D341Med (cell line): ENCODE measurements at places on chromosomes 16 and 17.

- DNase-seq = no peak
These were observed 24.0 kb downstream of the CREBBP start for GRCh38 chr16:3856367-3857141.

DNA sequence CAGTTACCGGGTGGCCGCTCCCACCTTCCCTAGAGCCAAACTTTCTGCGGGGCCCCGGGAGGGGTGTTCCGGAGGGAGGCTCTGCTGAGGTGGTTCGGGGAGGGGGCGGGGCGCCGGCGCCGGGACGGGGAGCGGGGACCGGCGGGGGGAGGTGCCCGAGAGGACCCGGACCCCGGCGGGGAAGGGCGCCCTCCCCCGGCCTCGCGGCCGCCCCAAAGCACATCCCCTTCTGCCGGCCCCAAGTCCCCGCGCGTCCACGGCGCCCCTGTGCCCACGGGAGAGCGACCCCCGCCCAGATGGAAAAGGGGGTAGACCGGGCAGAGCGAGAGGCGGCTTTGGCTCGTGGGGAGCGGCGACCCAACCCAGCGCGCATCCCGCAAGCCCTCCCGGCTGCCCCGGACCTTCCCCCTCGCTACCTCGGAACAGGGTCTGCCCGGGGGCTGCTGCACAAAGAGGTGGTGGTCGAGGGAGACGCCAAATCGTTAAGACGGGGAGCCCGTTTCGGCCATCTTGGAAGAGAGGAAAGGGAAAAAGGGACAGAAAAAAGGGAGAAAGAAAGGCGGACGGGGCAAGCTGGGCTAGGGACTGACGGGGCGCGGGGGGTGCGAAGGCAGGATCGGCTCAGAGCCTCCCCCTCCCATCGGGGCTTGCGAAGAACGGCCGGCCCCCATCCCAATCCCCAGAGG lies 530 bp downstream of the PCGF2 start:
- peak; percentile 87 for DNase-seq

DNA sequence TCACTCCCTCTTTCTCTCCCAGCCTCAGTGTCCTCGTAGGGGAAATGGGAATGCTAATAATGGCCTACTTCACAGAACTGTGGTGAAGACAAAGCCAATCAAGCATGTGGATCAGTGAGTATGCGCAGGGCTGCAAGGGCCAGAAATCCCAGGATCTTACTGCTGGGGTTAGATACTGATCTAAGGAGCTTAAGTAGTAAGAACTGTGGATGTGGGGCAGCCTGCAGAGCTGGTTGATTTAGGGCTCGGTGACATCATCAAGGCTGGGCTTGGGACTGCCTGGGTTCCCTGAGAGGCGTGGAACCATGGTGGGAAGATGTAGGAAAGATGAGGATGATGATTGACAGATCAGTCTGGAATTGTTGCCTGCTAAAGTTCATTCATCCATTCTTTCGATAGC lies 25.6 kb downstream of the GOSR2 start:
- no peak for DNase-seq

- no peak for DNase-seq
These were observed 4.7 kb upstream of the ADGRG3 start for GRCh38 chr16:57663436-57663835.

GRCh38 chr17:69375229-69375628 lies 39.3 kb upstream of the MAP2K6 start:
- no peak for DNase-seq

- no peak for DNase-seq
These were observed 16.4 kb downstream of the LYRM1 start for GRCh38 chr16:20916942-20917341.

DNA sequence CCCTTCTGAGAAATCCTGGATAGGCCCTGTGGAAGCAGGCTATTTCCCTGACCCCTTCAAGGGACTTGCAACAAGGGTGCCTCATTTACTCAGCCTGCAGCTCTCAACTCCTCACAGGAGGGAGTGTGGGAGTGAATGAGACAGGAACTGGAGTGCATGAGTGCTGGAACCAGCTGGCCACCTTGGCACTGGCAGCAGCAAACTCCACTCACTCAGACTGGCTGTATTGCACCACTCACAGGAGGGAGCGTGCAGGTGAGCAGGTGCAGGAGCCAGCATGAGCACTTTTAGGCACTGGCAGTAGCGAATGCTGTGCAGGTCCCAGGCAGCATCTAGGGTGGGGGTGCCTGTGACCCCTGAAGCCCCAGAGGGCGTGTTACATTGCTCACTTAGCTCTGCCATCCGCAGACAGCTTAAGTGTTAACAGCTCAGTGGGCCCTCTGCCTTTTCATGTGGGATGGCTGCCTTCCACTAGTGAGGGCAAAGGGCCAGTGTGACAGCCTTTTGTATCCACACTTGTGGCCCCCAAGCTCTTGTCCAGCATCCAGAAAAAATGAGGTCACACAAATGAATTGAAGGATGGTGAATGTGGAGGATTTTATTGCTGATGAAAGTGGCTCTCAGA lies 11.0 kb upstream of the ZNHIT3 start:
- DNase-seq = no peak

DNA sequence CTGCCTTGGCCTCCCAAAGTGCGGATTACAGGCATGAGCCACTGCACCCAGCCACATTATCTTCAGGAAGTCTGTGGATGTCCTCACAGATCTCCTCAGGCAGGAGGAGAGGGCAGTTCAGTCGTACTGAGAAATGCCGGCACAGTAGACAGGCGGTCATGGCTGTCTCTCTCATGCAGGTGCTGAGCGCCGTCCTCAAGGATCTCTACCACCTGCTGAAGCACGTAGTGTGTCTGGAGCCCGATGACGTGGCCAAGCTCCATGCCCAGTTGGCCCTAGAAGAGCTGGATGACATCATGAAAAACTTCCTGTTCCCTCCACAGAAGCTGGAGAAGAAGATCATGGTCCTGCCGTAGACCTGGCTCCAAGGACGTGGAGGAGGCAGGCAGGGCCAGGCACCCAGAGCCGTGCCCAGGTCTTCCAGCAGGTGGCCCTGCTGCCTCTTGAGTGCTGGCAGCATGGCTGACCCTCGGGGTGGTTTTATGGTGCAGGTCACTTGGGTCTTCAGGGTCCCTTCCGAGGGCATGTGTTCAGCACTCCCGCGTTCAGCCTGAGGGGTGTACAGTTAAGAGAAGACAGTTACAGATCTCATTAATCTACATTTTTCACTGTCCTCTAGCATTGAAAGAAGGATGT lies 22.0 kb upstream of the HAS3 start:
- no peak for DNase-seq

DNA sequence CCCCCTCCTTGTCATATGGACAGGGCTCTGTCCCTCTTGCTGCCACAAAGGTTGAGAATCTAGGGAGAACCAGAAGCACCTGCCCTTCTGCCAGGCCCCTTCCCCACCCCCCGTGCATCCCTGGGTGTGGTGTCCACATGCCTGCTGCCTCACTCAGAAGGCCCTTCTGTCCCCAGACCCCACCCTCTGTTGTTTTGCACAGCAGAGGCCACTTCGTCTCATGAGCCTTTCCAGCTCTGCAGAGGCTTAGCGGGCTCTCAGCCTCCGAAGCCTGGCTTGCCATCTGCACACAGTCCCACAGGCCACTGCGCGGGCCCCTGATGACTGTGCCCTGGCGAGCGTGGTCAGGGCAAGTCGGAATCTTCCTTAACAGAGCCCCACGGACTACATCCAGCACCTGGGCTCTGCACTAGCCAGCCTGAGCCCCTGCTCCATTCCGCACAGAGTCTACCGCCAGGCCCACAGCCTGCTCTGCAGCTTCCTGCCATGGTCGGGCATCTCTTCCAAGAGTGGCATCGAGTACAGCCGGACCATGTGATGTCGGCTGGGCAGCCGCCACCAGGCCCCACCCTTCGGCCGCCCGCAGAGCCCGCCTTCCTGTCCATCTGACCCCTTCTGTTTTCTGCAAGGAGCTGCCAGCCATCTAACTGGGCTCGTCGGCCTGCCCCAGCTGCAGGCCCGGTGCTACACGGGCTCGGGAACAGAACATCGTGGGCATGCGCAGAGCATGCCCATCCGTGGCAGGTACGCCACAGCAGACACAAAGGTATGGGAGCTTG lies 10.8 kb downstream of the C16orf90 start:
- DNase-seq = no peak

GRCh38 chr17:48787828-48788227 lies 29.2 kb downstream of the TTLL6 start:
- no peak for DNase-seq

DNA sequence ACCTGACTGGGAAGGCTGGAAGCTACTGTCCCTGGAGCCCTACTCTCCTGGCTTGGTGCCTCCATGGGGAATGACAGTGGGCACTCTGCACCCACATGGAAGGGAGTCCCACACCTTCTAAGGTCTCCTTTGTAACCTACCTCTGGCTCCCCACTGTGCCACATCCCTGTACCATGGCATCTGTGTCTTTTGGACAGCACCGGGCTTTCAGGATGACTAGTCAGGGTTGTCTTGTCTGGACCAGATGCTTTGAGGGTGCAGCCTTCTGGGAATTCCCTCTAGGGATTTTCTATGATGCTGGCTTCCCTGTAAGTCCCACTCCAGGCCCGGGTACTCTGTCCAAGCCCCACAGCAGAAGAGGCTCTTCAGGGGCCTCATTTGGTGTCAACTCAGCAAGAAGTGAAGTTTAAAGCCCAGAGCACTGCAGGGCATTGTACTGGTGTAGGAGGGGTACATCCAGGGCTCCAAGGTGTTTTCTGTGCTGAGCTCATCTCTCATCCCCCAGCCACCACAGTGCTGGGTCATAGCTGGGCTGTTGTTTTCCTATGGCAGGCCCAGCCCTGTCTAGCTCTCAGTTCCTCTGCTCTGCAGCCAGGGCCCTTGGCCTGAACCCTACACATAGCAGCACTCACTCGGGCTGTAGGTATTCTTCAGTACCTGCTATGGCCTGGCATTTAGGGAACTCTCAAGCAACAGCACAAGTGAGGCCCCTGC lies 255.3 kb downstream of the CPPED1 start:
- no peak for DNase-seq
